ENCODE measurements at places on chromosomes 1 and 21.

- no peak for DNase-seq
Measured at GRCh38 chr1:182889997-182890396, 50.9 kb downstream of the DHX9 start.

DNA sequence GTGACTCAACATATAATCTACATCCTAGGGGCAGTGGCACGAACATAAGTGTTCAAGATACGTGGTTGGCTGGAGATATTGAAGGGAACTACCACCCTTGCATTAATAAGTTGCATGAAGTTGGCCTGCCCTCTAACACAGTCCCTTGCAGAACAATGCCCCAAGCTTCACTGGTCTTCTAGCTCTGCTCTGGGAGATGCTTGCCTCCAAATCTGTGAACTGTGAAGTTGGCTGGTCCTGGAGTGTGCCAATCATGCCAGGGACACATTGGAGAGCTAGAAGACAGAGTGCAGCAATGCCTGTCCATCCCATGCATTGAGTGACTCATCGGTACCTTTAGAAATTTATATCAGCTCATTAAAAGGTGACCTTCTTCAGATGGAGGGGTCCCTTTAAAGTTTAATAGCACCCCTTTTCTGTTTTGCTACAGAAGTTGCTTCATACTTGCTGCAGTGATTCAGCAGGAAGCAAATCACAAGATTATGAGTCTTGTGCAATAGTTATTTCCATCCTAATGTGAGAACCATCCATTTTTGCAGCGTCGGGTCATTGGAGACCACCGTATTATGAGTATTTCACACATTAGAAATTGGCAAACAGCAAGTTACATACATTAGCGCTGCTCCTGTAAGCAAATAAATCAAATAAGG, 55.2 kb upstream of the KAZN start:
- DNase-seq, result no peak

GRCh38 chr1:156748670-156749418, 2.6 kb downstream of the HDGF start:
- no peak for DNase-seq

DNA sequence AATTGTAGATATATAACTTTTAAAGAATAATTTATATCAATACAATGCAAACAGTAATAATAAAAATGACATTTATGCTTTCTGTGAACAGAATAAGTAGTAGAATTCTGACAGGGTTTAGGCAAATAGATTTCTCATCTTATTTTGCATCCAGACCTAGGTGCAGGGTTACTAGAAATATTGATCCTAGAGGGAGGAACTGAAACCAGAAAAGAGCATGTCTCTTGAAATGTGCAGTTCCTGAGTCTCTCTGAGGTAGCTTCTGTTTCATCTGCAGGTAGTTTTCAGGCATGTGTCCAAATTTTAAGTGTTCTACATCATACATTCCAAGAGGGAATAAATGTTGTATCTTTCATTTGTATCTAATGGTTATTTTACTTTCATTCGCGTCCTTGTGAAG, 631.9 kb upstream of the ADGRL4 start:
- DNase-seq, result no peak

- no peak for DNase-seq
Measured at GRCh38 chr1:159869173-159869572, 6.7 kb upstream of the VSIG8 start.

DNA sequence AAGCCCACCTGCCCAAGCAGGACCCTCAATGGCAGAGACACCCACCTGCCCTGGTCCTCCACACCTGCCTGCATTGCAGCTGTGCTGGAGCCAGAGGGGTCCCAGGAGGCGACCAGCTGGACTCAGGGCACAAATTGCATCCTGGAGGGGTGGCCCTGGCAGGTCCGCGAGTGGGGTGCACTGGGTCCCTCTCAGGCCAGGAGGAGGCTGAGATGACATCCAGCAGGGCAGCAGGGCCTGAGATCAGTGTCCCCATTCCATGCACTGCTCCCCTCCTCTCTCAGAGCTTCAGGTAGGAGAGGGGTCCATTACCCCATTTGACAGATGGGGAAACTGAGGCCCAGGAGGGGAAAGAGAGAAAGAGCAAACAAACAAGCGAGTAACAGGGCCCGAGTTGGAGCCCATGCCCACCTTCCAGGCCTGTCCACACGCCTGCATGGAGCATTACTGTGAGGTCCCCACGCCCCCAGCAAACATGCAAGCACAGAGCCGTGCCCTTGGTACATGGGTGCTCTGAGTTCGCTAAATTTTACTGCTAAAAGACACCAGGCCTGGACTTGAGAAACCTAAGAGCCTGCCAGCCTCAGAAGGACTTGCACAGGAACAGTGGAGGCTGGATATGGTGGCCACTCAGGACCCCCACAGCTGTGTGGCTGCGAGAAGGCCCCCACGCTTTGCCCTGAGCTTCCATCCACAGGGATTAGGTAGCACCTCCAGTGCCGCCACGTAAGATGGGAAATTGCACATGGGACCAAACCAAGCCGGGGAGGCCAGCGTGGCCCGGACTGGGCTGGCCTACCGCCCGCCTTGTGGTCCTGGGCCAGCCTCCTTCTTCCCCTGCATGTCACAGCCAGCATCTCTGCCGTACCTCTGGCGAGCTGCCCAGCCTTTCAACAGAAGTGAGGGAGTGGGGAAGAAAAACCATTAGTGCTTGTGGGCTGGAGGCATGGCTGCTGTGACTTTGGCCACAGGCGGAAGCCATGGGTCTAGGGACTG, 7.4 kb downstream of the WNT3A start:
- no peak for DNase-seq

GRCh38 chr1:232830661-232831060, 25.4 kb downstream of the MAP10 start:
- DNase-seq, result no peak
